Lower lobe of right lung (tissue), 2 donors: ENCODE measurements at places on chromosomes 2 and 18. TPM values are rescaled to one million over a fixed set of nuclear protein-coding genes. Genes with fewer than 3 reads are reported as not detected.

The POLE4 gene
- 65.4 TPM for total RNA-seq

The LRATD1 gene
- total RNA-seq, result 8.0 TPM

The MC2R gene
- not detected for total RNA-seq

The ZNF2 gene
- 4.1 TPM for total RNA-seq

The PSMA8 gene
- total RNA-seq, result not detected

The KLF7 gene
- total RNA-seq, result 66.5 TPM

The RRM2 gene
- total RNA-seq, result 8.4 TPM

The TXNL4A gene
- total RNA-seq, result 78.7 TPM

The WDFY1 gene
- 45.5 TPM for total RNA-seq

The ADD2 gene
- 2.1 TPM for total RNA-seq

The WDR54 gene
- 14.5 TPM for total RNA-seq

DNA sequence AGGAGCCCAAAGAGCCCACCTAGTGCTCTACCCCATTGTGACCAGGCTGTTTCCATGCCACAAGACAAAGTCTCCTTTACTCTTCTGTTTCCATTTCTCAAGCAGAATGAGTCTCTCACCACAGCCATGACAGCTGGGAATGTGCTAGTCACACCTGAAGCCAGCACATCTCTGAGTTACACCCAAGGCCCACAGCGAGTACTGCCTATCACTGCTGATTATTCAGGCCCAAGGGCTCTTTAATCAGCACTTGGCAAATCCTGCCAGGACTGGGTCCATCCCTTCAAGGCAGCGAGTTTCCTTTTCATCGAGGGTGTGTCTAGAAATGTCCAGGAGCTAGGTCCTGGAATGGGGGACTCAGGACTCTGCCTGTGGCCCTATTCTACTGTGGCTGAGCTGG is 14.6 kb upstream of the PPP1R1C start:
- no peak for DNase-seq

- DNase-seq, result no peak
Measured at GRCh38 chr2:217981084-217981730, 21.6 kb downstream of the TNS1 start.

DNA sequence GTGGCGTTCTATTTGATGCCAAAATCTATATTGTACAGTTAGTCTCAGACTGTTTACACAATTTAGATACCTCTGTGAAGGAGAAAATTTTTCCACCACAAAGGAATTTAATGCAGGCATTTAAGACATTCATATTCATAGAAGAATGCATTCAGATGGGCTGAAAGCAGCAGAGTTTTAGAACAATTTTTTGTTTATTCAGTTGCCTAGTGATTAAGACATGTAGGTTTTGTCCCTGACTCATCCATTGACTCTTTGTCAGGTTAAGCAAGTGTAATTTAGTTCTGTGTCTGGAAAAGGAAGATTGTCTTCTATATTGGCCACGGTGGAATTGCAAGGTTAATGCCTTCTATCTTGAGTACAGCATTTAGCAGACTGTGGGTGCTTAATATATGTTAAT is 515.0 kb downstream of the PARD3B start:
- no peak for DNase-seq

GRCh38 chr2:19219060-19219459 is 139.4 kb downstream of the OSR1 start:
- no peak for DNase-seq

GRCh38 chr2:237670641-237671040 is 43.3 kb downstream of the LRRFIP1 start:
- DNase-seq, result no peak

DNA sequence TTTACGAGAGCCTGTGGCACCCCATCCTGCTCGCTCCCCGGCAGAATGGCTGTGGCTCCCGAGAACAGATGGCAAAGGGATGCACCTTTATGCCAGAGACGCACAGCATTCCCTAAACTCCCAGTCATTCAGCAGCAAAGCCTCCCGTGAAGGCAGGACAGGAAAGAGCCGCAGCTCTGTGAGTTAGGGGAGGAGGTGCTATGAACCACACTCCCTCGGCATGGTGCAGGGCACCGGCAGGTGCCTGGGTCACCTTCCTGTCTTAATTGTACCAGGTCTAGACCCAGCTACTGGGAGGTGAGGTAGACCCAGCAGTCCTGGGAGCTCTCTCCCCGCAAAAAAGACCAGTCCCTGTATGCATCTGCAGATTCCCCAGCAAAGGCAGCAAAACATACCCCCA is 149.8 kb downstream of the TWIST2 start:
- DNase-seq, result no peak

- no peak for DNase-seq
Measured at GRCh38 chr2:142966284-142966683, 88.8 kb downstream of the KYNU start.

- no peak for DNase-seq
Measured at GRCh38 chr2:86301009-86301408, 36.4 kb downstream of the REEP1 start.

GRCh38 chr2:43332653-43333052 is 106.2 kb upstream of the ZFP36L2 start:
- no peak for DNase-seq

DNA sequence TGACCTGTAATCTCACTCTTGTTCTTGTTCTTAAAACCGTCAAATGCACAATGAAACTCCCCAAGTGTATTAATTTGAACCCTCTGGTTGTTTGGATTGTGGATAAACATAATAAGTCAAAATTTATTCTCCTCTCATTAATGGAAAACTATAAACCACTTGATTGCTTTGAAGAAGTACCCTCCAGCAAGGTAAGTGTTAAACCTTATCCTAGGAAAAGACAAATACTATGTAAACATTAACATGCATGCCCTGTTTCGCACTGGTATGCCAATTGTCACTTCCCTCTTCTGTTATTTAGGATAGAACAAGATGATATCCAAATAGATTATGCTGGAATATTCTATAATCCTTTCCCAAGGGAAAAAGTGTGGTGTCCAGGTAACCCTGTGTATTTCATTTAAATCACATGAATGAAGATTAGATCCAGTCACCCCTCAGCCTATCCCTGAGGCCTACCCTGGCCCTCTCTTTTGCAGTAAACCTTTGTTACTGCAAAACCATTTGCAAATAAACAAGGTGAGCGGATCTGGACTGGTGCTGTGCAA is 1.3 kb downstream of the ADI1 start:
- DNase-seq, result no peak

GRCh38 chr2:194842871-194843270 is 814.2 kb upstream of the SLC39A10 start:
- DNase-seq, result no peak

DNA sequence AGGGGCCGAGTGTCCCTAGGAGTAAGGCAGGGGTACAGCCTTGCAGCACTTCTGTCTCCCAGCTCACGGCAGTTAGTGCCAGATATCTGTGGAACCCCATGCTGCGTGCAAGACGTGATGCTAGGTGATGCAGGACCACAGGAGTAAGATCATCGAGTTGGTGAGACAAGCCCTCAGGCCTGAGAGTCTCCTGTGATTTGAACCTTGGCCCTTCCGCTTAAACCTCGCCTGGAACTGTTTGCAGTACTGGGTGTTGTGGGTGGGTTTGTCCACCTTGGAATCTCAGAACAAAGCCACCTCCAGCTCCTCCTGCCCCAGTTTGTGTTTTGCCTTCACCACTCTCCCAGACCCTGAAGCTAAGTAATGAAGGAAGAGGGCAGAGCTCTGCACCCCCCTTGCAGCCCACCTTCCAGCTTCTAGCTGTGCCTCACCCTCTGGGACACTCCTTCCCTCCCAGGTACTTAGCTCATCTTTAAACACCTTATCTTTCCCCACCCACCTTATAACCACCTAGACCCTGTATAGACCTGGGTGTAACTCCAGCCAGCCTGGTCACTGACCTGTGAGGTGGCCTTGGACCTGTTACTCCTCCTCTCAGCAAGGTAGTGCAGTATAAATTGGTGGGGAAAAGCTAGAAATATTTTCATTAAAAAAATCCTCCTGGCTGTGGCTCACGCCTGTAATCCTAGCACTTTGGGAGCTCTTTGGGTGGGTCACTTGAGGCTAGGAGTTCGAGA is 6.6 kb downstream of the CNNM4 start:
- no peak for DNase-seq

DNA sequence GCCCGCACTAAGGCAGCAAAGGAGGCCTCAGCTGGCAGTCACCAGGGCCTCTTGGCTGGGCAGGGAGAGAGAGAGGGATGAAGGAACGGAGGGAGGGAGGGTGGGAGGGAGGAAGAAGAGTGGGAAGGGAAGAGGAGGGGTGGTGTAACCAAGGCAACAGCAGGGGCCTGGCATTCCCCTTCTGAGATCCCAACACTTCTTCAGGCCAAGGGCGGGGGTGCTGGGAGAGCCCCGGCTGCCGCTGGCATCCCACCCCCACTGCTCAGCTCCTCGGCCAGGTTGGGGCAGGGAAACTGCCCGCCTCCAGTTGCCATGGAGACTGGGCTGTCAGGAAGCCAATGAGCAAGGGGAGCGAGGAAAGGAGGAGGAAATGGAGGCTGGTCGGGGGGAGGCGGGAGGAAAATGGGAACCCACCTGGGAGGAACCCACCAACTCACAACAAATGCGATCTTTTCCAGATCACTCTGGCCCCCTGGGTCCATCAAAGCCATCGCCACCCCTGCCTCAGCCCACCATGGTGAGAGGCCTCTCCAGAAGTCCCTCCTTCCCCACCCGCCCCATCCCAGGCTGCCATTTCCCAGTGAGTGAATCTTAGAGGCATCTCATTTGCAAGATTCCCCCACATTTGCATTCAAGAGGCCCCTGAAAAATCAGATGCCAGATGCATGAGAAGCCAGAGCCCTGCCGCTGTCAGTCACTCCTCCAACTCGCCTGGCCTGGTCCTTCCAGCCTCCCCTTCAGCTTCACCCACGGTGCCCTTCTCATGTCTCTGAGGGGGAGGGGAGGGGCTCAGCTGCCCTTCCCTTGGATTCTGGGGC is 12.4 kb downstream of the SH2D6 start:
- no peak for DNase-seq

GRCh38 chr2:28643327-28643726 is 108.3 kb upstream of the PPP1CB start:
- no peak for DNase-seq

DNA sequence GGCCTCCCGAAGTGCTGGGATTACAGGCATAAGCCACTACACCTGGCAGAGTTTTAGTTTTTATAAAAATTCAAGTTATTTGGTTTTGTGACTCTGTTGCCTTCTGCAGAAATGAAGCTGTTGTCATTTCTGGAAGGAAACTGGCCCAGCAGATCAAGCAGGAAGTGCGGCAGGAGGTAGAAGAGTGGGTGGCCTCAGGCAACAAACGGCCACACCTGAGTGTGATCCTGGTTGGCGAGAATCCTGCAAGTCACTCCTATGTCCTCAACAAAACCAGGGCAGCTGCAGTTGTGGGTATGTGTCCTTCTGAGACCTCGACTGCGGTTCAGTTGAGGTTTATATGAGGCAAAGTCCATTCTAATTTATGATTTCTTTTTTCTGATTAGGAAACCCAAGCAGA is 7.2 kb downstream of the MTHFD2 start:
- no peak for DNase-seq

DNA sequence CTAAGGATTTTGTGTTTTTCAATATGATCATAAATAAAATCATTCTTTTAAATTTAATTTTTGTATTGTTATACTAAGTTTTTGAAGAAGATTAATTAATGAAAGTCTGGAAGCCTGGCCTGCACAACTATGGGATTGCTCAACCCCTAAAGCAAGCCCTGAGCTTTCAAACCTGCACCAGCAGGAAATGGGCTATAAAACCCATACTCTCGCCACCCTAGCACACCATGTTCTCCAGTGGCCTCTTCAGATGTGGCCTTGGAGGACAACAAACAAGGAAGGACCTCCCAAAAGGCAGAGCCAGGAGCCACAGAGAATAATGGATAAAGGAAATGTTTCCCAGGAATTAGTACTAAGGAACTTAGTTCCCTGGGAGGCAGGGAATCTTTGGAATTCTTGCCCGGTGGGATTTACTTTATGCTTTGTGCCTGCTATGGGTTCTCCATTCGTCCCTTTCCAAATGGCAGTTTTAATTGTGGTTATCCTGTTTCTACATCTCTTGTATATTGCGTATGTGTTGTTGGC is 212.5 kb downstream of the ZFP36L2 start:
- DNase-seq, result no peak

GRCh38 chr2:77155511-77155910 is 366.7 kb downstream of the LRRTM4 start:
- DNase-seq, result no peak

DNA sequence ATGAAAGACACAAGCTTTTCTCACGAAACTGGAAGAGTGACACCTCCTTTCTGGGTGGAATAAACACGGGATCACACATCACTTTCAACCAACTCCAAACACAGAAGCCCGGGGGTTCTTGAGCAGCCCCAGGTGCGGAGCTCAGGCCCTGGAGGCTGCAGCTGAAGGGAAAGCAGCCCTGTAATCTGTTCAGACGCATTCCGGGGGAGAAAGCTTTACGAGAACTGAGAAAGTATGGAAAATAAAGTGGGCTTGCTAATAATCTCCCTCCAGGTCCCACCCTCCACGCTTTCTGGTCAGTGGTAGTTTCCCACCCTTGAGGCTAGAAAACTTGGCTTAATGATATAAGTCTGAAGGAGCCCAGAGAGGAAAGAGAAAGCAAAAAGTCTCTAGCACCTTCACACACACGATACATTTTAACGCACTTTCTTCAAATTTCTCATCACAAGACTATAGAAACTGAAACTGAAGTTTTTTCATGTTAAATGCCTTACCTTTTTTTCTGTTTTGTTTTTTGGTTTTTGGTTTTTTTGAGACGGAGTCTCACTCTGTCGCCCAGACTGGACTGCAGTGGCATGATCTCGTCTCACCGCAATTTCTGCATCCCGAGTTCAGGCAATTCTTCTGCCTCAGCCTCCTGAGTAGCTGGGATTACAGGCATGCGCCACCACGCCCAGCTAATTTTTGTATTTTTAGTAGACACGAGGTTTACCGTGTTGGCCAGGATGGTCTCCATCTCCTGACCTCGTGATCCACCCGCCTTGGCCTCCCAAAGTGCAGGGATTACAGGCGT is 141.3 kb downstream of the AFF3 start:
- no peak for DNase-seq

DNA sequence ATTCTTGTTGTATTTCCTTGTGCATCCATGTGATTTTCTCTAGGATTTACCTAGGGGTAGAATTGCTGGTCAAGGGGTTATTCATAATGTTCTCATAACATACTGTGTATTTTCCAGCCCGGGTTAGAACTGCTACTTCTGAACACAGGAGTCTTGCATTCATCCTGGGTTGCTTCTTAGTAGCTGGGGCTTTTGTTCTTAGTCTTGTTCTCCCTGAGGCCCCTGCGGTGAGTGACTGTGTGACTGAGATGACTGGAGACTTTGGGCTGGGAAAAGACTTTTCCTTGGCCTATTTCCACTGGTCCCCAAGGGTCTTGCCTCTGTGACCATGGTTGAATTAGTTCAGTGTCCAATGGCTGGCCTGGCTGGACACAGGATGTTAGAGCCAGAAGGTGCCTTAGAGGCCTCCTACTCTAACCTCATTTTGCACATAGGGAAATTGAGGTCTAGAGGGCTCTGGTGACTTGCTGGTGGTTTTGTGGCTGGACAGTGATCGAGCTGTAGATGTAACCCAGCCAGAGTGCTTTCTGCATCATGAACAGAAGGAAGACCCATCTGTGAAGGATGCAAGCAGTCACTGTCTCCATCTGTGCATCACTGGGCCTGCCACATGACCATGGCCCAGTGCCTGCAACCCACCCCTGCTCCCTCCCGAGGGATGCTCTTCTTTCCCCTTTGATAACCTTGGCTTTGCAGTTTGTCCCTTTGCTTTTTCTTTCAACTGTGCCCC is 233.3 kb downstream of the FHOD3 start:
- DNase-seq, result no peak
